ENCODE measurements at places on chromosomes 11 and 22.

- DNase-seq: no peak
Observed at GRCh38 chr11:67368621-67369020, 4.8 kb downstream of the CLCF1 start.

- DNase-seq: no peak
Observed at GRCh38 chr11:106763501-106763900, 254.8 kb downstream of the GUCY1A2 start.

GRCh38 chr11:120577041-120577440, 65.5 kb downstream of the GRIK4 start:
- no peak for DNase-seq

- no peak for DNase-seq
Observed at GRCh38 chr11:121630041-121630440, 177.3 kb upstream of the SORL1-AS1 start.

DNA sequence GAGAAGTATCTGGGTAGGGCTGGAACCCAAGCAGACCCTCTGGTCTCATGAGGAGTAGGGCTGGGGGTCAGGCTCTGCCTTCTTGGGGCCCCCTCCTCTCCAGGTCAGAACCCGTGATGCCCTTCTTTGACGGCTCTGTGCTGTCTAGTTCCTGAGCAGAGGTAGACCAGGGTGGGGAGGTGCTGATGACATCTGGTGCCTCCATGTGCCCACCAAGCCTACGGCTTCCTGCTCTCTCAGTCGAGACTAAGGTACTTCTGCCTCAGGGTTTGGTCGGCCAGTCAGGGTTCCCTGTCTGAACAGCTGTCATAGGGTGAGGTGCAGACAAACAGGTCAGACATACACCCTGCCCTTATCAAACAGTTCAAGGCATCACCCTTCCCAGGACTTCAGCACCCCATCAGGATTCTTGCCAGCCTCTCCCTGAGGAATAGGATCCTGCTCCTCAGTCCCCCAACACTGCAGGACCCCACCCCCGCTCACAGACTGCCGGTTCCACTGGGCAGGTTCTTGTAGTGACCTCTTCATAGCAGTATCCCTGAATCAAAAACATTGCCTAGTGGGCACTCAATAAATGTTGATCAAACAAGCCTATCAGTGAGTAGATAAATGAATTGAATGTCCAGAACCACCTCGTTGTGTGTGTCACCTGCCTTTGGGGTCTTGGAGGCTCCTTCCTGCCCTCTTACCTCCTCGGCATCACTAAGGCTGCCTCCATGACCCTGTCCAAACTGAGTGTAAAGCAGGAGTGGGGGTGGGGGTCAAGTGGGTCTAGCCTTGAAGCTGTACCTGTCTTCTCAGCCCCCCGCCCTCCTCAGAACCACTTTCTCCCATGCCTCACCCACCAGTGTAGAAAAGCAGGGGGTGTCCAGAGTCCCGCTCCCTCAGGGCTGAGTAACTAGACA, 158.2 kb downstream of the BUD13 start:
- DNase-seq: no peak

GRCh38 chr11:122895563-122895962, 13.0 kb downstream of the JHY start:
- DNase-seq: no peak

- no peak for DNase-seq
Observed at GRCh38 chr11:78365381-78365792, 52.2 kb downstream of the GAB2 start.

DNA sequence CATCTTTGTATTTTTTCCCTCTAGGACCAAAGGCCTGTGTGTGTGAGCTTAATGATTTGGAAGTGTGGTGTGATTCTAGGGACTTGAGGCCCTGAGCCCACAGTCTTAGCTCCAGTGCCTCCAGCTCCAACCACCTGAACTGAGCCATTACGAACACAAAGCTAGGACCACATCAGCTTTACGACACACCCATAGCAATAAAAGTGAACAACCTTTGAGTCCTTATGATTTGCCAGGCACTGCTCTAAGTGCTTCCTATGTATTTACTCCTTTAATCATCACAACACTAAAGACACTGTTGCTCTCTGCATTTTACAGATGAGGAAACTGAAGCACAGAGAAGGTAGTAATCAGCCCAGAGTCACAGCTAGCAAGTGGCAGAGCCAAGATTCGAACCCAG, 126.4 kb downstream of the EHF start:
- DNase-seq: no peak

DNA sequence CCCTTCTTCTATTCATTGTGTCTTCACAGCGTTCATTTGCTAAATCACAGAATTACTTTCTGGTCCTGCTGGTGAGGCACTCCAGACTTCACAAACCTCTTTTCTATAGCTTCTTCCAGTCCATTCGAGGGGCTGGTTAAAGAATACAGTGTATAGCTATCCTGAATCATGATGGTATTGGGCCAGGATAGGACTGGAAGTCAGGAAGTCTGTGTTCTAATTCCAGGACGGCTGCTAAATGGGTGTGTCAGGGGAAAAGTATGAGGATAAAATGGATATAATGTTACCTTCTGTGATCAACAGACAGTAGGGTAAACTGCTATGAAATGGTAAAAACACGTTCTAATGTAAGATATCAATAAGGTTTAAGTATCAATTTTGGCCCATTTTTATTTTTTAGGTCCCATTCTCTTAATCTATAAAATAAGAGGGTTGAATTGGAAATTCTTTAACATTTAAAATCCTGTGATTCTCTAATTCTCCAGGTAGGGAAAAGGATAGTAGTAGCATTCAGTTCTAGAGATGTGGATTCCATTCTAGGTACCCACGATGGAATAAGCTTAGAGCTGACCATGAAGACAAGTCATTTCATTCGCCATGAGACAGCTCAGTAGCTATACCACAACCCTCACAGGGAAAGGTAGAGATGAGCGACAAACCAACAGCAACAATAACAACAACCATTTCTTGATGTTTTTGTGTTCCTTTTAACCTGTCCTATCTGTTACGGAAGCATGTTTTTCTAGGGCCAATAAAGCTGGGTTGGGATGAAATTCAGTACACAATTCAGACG, 96.1 kb downstream of the SLC1A2 start:
- no peak for DNase-seq

Data from brain (organoid and tissue), 16 donors.